Pulmonary artery endothelial cell (primary cell): ENCODE measurements at places on chromosomes 7 and 10.

- peak; percentile 44 for DNase-seq
Observed at GRCh38 chr7:149495785-149496641, 1.6 kb downstream of the ZNF746 start.

DNA sequence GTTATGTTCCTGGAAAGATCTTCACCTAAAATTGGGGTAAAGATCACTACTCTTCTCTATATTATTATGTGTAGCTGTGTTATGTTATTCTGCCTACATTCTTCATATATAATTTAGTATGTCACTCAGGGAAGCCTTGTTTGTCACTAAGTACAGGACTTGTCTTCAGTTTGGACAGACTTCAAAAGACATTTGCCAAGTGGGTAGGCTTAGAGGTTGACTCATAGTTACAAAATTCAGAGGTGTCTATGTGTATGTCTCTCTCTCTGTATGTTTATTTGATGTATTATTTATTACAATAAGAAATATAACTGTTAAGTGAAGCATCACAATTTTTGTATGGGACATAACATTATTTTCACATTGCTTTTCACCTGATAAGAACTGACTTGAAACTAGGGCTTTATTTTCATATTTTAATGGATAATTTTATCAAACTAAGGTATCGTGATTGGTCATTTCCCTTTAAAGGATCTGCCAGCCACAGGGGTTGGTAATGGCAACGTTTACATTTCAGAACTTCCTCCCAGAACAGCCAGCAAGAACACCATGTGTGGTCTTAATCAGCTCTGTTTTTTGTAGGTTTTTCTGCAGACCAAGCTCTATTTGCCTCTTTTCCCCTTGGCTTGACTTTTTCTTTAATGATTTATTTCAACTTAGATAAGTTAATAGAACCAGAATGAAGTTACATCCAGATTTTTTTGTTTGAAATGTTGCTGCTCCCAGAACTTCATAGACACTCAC is 262.1 kb upstream of the CACNA2D1 start:
- no peak for DNase-seq

DNA sequence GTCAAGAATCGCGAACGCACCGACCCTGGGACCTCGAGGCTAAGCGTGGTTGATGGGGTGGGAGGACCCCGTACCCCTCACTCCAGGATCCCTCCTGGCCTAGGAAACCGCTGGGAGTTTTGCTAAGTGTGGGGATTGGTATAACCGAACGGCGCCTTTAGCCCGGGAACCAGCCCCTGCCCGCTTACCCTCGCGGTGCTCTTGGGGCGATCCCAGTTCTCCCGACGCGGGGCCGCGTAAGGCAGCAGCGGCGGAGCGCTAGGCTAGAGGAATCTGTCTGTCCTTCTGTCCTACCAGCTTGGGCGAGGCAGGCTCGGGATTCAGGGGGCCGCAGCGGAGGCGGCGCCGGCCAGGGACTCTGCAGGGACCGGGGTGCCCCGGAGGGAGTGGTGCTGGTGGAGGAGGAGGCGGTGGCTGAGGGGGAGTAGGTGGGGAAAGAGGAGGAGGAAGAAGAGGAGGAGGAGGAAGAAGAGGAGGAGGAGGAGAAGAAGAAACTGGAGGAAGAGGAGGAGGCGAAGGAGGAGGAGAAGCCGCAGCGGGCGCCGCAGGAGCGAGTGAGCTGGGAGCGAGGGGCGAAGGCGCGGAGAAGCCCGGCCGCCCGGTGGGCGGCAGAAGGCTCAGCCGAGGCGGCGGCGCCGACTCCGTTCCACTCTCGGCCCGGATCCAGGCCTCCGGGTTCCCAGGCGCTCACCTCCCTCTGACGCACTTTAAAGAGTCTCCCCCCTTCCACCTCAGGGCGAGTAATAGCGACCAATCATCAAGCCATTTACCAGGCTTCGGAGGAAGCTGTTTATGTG is 439 bp upstream of the EMX2 start:
- no peak for DNase-seq

- DNase-seq, result no peak
Observed at GRCh38 chr7:155791836-155792235, 20.4 kb downstream of the SHH start.

- DNase-seq, result no peak
Observed at GRCh38 chr7:9022456-9022855, 589.0 kb downstream of the NXPH1 start.

DNA sequence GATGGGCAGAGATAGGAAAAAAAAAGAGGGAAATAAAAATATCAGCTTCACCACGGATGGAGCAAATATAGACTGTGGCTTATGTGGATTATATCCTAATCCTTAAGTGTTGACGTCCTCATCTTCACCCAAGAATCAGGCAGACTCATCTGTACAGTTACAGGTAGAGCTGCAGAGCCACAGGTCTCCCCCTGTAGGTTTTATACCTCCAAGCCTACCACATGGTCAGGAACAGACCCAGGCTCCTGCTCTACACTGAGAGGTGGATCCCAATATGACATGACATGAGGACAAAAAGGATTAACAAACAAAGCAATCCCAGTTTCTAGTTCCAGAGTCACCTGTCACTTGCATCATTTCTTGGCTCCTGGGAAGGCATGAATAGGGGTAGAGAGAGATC is 400.8 kb downstream of the SEMA3D start:
- no peak for DNase-seq

DNA sequence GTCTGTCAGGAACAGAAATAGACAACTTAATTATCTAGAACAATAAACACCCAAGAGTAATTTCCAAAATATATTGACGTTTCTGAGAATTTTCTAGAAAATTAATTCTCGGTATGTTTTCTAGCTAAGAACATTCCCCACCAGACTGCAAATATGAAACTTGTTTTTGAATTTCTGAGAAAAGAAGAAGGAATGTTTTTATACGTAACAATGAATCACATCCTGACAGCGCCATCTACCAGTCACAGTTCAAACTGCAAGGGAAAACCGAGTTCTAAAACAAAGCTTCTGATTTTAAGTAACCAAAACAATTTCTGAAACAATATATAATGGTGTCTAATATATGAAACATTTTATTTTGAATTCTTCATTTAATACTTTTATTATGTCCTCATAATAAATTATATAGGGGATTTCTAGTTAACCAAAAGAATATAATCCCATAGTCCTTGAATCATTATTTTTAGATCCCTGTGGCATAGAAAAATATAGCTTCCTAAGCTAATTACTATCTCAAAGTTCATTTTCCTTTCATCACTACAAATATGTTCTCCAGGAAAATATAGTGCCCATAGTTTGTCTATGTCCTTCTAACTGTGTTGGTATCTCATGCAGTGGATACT is 34.5 kb upstream of the MEOX2 start:
- no peak for DNase-seq
